ENCODE measurements at places on chromosomes 1 and 21. TPM values are rescaled to one million over a fixed set of nuclear protein-coding genes. Genes with fewer than 3 reads are reported as not detected.

The DEPDC1 gene
- 0.28 TPM for polyA plus RNA-seq

The LCE6A gene
- not detected for polyA plus RNA-seq

The RAB7B gene
- polyA plus RNA-seq, result 5.3 TPM

The GBP7 gene
- not detected for polyA plus RNA-seq

The CTSE gene
- polyA plus RNA-seq, result 124 TPM

GRCh38 chr1:66692681-66693080 lies 59.6 kb upstream of the DYNLT5 start:
- H3K27ac ChIP-seq, result no peak overlapping the region
- DNase-seq, result no peak
- H3K4me1 ChIP-seq, result no peaks in the 10 kb centered on the region
- H3K27me3 ChIP-seq, result no peaks in the 10 kb centered on the region
- no peaks in the 10 kb centered on the region for H3K36me3 ChIP-seq
- H3K4me3 ChIP-seq, result no peak overlapping the region

GRCh38 chr1:9960011-9960410 lies 16.7 kb downstream of the NMNAT1 start:
- no peak overlapping the region for H3K27ac ChIP-seq
- no peak for DNase-seq
- H3K36me3 ChIP-seq, result no peaks in the 10 kb centered on the region
- H3K27me3 ChIP-seq, result no peaks in the 10 kb centered on the region

DNA sequence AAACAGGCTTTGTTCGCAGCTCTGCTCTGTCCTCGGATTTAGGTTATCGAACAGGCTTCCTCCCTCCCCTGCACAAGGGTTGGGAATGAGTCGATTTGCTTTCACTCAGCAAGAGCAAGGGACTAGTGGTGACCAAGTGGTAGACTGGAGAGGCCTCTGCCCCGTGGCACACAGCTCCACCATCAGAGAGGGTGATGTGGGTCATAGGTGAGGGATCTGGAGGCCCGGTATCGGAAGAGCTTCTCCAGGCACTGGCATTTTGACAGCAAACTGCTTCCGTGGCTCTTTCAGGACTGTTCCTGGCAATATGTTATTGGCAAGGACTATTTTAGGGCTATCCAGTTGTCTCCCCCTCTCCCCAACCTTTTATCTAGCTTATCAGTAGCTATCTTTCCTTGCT lies 3.1 kb upstream of the ELF3 start:
- H3K4me1 ChIP-seq, result peaks cover 10% of the 10 kb centered on the region
- no peak overlapping the region for H3K4me3 ChIP-seq

The RBM34 gene
- 129 TPM for polyA plus RNA-seq

The CDK11B gene
- polyA plus RNA-seq, result 39.6 TPM

The LCE2B gene
- polyA plus RNA-seq, result not detected

The AVPR1B gene
- not detected for polyA plus RNA-seq

The PDE9A gene
- 6.6 TPM for polyA plus RNA-seq

DNA sequence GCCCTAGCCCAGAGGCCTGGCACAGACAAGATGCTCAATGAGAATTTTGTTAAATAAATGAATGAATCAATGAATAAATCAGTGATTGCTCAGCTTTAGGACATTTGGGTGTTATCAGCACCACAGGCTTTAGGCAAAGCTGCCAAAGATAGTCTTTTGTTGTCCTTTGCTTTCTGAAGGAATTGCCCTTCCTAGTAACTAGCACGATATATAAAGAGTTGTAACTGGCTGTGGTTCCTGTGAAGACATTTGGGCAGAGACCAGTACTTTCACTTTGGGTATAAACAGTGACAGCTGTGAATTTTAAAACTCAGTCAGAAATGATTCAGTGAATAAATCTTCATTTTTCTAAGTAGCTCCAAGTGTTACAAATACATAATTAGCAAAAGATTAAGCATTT lies 13.3 kb downstream of the RNU5D-1 start:
- peaks cover 11% of the 10 kb centered on the region for H3K4me1 ChIP-seq
- H3K27me3 ChIP-seq, result no peaks in the 10 kb centered on the region
- H3K4me3 ChIP-seq, result no peak overlapping the region
- no peak for DNase-seq
- no peak overlapping the region for H3K27ac ChIP-seq

The CRNN gene
- polyA plus RNA-seq, result 0.31 TPM

- H3K27me3 ChIP-seq, result no peaks in the 10 kb centered on the region
- H3K4me1 ChIP-seq, result peaks cover 26% of the 10 kb centered on the region
- no peak for DNase-seq
- no peak overlapping the region for H3K4me3 ChIP-seq
Observed at GRCh38 chr21:45530423-45531113, 11.7 kb downstream of the SLC19A1 start.

DNA sequence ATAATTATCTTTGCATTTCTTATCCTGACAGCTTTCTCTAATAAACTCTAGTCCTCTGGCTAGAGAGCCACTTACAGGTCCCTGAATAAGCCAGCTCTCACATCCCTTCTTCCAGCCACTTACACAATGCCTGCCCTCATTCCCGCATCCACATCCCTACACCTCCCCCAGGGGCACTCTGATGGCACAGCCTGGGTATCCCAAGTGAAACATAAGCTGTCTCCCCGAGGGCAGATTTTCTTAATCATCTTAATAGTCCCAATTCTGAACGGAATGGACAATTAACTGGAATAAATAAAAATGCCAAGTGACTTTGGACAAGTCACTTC lies 4.9 kb downstream of the RHOC start:
- DNase-seq, result no peak
- H3K4me1 ChIP-seq, result peaks cover 40% of the 10 kb centered on the region
- peaks cover 13% of the 10 kb centered on the region for H3K36me3 ChIP-seq
- H3K27me3 ChIP-seq, result no peaks in the 10 kb centered on the region
- H3K27ac ChIP-seq, result peak overlapping the region; percentile 61
- no peak overlapping the region for H3K4me3 ChIP-seq

- DNase-seq, result no peak
- no peaks in the 10 kb centered on the region for H3K27me3 ChIP-seq
- H3K36me3 ChIP-seq, result no peaks in the 10 kb centered on the region
Observed at GRCh38 chr1:70542856-70543255, 131.8 kb downstream of the CTH start.

DNA sequence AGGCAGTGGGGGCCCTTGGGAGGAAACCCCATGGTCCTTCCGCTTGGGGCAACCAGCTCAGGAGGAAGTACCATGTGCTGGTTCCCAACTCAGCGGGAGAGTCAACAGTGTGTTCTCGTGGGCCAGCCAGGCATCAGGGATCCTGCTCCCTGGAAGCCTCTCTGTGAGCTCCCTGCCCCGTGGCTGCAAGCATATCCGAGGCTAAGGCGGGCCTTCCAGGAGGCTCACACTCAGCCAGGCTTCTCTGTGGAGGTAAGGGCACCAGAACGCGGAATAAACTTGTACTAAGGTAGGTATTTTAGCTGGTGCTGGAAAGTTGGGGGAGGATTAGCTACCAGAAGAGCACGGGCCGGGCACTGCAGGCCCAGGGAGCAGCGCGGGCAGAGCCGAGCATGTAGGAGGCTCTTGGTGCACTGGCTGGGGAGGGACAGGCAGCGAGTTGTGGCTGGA lies 74.7 kb upstream of the POU3F1 start:
- no peak overlapping the region for H3K4me3 ChIP-seq
- no peak overlapping the region for H3K27ac ChIP-seq
- H3K36me3 ChIP-seq, result no peaks in the 10 kb centered on the region
- no peaks in the 10 kb centered on the region for H3K27me3 ChIP-seq
- H3K4me1 ChIP-seq, result no peaks in the 10 kb centered on the region
- no peak for DNase-seq

The SYT14 gene
- polyA plus RNA-seq, result under 0.01 TPM

DNA sequence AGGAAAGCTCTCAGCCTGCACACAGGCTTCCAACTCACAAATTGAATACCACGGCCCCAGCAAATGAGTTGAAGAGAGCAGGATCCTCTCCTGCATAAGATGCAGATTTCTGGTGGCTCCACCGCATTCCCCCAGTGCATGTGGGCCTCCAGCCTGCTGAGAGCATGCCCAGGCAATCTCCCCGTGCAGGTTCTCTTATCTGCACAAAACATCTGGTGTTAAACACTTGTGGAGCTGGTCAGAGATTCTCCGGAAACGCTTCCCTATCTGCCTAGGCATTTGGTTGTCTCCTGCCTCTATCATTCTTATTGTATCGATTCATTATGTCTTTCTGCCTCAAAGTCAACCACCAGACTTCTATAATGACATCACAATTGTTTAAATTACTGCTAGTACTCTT lies 1349.0 kb upstream of the B3GALT2 start:
- peak; percentile 6 for DNase-seq
- no peaks in the 10 kb centered on the region for H3K36me3 ChIP-seq
- no peak overlapping the region for H3K27ac ChIP-seq
- H3K4me3 ChIP-seq, result no peak overlapping the region
- no peaks in the 10 kb centered on the region for H3K27me3 ChIP-seq

GRCh38 chr1:60825593-60825992 lies 256.8 kb upstream of the NFIA start:
- no peaks in the 10 kb centered on the region for H3K4me1 ChIP-seq
- DNase-seq, result peak; percentile 26
- no peak overlapping the region for H3K27ac ChIP-seq
- no peak overlapping the region for H3K4me3 ChIP-seq

GRCh38 chr1:168601051-168601450 lies 24.6 kb downstream of the XCL1 start:
- no peaks in the 10 kb centered on the region for H3K36me3 ChIP-seq
- DNase-seq, result no peak
- no peak overlapping the region for H3K27ac ChIP-seq

The RNU1-4 gene
- not detected for polyA plus RNA-seq

The TOE1 gene
- 5.3 TPM for polyA plus RNA-seq

The PLD5 gene
- 0.09 TPM for polyA plus RNA-seq

DNA sequence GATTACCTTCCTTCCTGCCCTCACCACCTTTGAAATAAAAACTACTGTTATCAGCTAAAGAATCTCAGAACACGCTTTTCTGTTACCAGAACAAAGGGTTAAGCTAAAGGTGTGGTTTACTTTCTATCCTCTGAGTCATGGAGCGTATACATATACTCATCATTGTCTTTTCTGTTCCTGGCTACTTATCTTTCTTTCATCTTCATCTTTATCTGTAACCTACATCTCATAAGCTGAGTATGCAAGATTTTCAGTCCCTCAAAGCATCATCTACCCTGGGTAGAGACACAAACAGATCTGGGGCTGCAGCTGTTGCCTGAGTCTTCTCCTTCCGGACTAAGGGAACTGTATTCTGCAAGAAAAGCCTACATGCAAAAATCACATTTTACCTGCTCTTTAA lies 75.6 kb downstream of the LMO4 start:
- H3K4me3 ChIP-seq, result no peak overlapping the region
- DNase-seq, result no peak
- H3K27me3 ChIP-seq, result no peaks in the 10 kb centered on the region
- H3K27ac ChIP-seq, result no peak overlapping the region
- H3K4me1 ChIP-seq, result no peaks in the 10 kb centered on the region

The LAMB3 gene
- 14.6 TPM for polyA plus RNA-seq

DNA sequence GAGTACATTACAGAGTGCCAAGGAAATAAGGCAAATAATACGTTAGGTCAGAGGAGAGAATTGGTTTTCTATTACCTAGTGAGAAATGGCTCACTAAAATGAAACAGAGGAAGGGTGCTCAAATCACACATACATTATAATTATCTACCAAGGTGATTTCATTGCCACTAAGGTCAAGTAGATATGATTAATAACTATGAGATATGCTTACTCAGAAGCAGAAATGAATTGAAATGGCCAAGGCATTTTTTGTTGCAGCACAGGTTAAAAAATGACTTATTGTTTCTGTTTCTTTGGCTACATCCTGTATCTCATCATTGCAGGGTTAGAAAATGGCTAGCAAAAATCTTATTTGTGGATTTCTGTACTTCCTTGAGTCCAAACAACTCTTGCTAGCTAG lies 154.5 kb upstream of the GORAB start:
- DNase-seq, result no peak
- H3K4me3 ChIP-seq, result no peak overlapping the region
- no peaks in the 10 kb centered on the region for H3K27me3 ChIP-seq
- H3K4me1 ChIP-seq, result peaks cover 4% of the 10 kb centered on the region
- H3K36me3 ChIP-seq, result no peaks in the 10 kb centered on the region

- H3K4me3 ChIP-seq, result no peak overlapping the region
- no peak for DNase-seq
- no peaks in the 10 kb centered on the region for H3K27me3 ChIP-seq
- no peaks in the 10 kb centered on the region for H3K4me1 ChIP-seq
Observed at GRCh38 chr1:117271959-117272358, 61.2 kb upstream of the VTCN1 start.

DNA sequence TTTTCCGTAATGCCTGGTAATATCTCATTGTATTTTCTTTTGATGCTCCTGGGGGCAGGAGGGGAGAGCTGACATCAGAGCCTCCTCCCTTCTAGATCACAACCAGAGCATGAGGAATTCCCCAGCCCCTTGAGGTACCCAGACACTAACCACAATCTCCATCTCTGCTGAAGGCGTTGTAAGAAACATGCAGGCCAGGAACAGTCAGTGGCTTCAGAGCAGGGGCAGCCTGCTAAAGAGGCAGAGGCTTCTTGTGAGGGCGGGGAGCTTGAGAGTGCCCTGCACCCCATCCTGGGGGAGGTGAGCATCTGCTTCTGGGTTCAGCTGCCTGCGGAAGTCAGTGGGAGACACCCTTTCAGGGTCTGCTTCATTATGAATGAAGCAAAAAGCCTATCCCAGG lies 19.0 kb downstream of the MAPKAPK2 start:
- no peaks in the 10 kb centered on the region for H3K36me3 ChIP-seq
- no peaks in the 10 kb centered on the region for H3K27me3 ChIP-seq
- H3K27ac ChIP-seq, result no peak overlapping the region
- no peak for DNase-seq
- no peak overlapping the region for H3K4me3 ChIP-seq

DNA sequence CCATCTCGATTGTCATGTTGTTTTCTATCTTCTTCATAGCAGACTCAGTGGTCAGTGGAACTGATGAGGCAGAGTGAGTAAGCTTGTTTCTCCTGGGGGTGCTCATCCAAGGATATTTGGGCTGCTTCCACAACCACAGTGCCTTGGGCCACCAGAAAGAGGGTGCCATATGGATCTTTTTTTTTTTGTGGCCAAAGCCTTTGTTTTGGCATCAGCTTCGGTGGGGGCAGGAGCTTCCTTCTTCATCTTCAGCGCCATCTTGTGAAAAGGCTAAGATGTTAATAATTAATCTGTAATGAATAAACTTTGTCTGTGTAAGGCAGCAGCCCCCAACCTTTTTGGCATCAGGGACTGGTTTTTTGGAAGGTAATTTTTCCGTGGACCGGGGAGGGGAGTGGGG lies 6.6 kb upstream of the PLPP3 start:
- DNase-seq, result no peak
- H3K4me3 ChIP-seq, result no peak overlapping the region
- H3K36me3 ChIP-seq, result no peaks in the 10 kb centered on the region
- no peaks in the 10 kb centered on the region for H3K27me3 ChIP-seq
- H3K4me1 ChIP-seq, result peaks cover 10% of the 10 kb centered on the region
- H3K27ac ChIP-seq, result no peak overlapping the region
